Nasal cavity respiratory epithelium epithelial cell of viscerocranial mucosa (primary cell): ENCODE measurements at places on chromosomes 16 and 17. TPM values are rescaled to one million over a fixed set of nuclear protein-coding genes. Genes with fewer than 3 reads are reported as not detected.

PPP1R1B gene
- under 0.01 TPM in 1 of 2 replicates, not detected in the other for total RNA-seq

CDT1 gene
- total RNA-seq: 0.14 and 1.0 TPM in 2 replicates

CEP295NL gene
- under 0.01 and 0.43 TPM in 2 replicates for total RNA-seq

SEZ6 gene
- not detected in 2 replicates for total RNA-seq

IL17C gene
- not detected in 2 replicates for total RNA-seq

IL21R gene
- not detected in 2 replicates for total RNA-seq

DRC3 gene
- under 0.01 and 0.14 TPM in 2 replicates for total RNA-seq

B3GNT9 gene
- total RNA-seq: 9.6 and 11.5 TPM in 2 replicates

CALB2 gene
- total RNA-seq: 0.21 and 6.5 TPM in 2 replicates

CCR7 gene
- not detected in 2 replicates for total RNA-seq

UTP4 gene
- total RNA-seq: 22.6 and 43.9 TPM in 2 replicates

CTRB2 gene
- not detected in 2 replicates for total RNA-seq

P2RX5 gene
- 1.4 and 4.3 TPM in 2 replicates for total RNA-seq

MYL11 gene
- not detected in 2 replicates for total RNA-seq

KRT17 gene
- 27,930 and 28,043 TPM in 2 replicates for total RNA-seq

KRTAP2-3 gene
- total RNA-seq: 0.93 TPM in 1 of 2 replicates, not detected in the other

DNAH17 gene
- under 0.01 and 0.07 TPM in 2 replicates for total RNA-seq

OSGIN1 gene
- 3.1 and 5.1 TPM in 2 replicates for total RNA-seq

DNAAF1 gene
- 0.07 TPM in 1 of 2 replicates, not detected in the other for total RNA-seq

TBC1D3E gene
- total RNA-seq: not detected in 2 replicates

SEZ6L2 gene
- total RNA-seq: 4.8 and 18.9 TPM in 2 replicates

SMIM36 gene
- not detected in 2 replicates for total RNA-seq

LGALS9C gene
- total RNA-seq: under 0.01 and 0.21 TPM in 2 replicates

TBC1D26 gene
- under 0.01 and 0.21 TPM in 2 replicates for total RNA-seq

NPIPA1 gene
- total RNA-seq: 40.7 and 115 TPM in 2 replicates

CCT6B gene
- total RNA-seq: 0.78 and 1.0 TPM in 2 replicates

CES3 gene
- 1.4 TPM in 2 replicates for total RNA-seq

SP6 gene
- 1.3 and 3.8 TPM in 2 replicates for total RNA-seq

HSF5 gene
- total RNA-seq: not detected in 2 replicates

MYL4 gene
- total RNA-seq: not detected in 2 replicates

KRTAP9-4 gene
- not detected in 2 replicates for total RNA-seq

HAGHL gene
- total RNA-seq: 18.4 and 24.3 TPM in 2 replicates

FAM171A2 gene
- 0.34 and 1.4 TPM in 2 replicates for total RNA-seq

SOST gene
- total RNA-seq: not detected in 2 replicates

CCL18 gene
- total RNA-seq: not detected in 2 replicates

ADCY7 gene
- 49.6 and 102 TPM in 2 replicates for total RNA-seq

TAC4 gene
- not detected in 2 replicates for total RNA-seq

TMIGD1 gene
- total RNA-seq: not detected in 2 replicates

E4F1 gene
- 24.9 and 28.6 TPM in 2 replicates for total RNA-seq

SERPINF2 gene
- 0.68 and 1.5 TPM in 2 replicates for total RNA-seq

CANT1 gene
- 84.1 and 91.8 TPM in 2 replicates for total RNA-seq

TP53TG3B gene
- not detected in 2 replicates for total RNA-seq

CX3CL1 gene
- total RNA-seq: under 0.01 and 1.4 TPM in 2 replicates

KRTAP2-2 gene
- total RNA-seq: not detected in 2 replicates

HSD17B2 gene
- total RNA-seq: 45.8 and 73.8 TPM in 2 replicates

MPRIP gene
- 147 and 185 TPM in 2 replicates for total RNA-seq

HS3ST3A1 gene
- total RNA-seq: 0.07 and 0.34 TPM in 2 replicates

ADORA2B gene
- total RNA-seq: 36.6 and 38.2 TPM in 2 replicates

C16orf86 gene
- total RNA-seq: 0.34 and 0.85 TPM in 2 replicates

VTN gene
- total RNA-seq: not detected in 2 replicates

NPIPA2 gene
- 0.34 and 1.1 TPM in 2 replicates for total RNA-seq

KCNJ18 gene
- not detected in 2 replicates for total RNA-seq

GNPTG gene
- total RNA-seq: 23.9 and 47.1 TPM in 2 replicates

TEDC2 gene
- 1.00 and 1.0 TPM in 2 replicates for total RNA-seq
